ENCODE measurements at places on chromosomes 1 and 21.

GRCh38 chr1:31755850-31756492, 8.2 kb downstream of the ADGRB2 start:
- no peak for DNase-seq

GRCh38 chr1:217955723-217956122, 324.6 kb downstream of the SPATA17 start:
- DNase-seq, result no peak

- DNase-seq, result no peak
Observed at GRCh38 chr21:17848228-17848627, 29.1 kb upstream of the C21orf91 start.

DNA sequence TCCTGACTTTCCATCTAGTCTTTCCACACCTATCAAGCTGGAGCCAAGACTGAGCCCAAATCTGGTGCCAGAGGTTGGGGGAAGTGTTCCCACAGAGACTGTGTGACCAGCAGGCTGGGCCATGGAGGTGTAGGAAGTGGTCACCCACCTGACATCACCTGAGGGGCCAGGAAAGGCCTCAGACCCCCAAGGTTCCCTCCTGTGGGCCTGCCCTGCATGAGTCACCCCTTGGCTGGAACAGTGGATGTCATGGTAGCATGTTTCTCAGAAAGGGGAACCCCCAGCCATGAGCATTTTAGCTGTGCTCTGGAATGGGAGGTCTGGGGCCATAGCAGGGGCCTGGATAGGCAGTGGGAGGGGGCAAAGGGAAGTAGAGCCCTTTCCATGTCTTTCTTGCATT, 5.7 kb upstream of the TNFRSF8 start:
- DNase-seq, result no peak

GRCh38 chr1:91699339-91699974, 186.5 kb downstream of the TGFBR3 start:
- peak; percentile 82 for DNase-seq

DNA sequence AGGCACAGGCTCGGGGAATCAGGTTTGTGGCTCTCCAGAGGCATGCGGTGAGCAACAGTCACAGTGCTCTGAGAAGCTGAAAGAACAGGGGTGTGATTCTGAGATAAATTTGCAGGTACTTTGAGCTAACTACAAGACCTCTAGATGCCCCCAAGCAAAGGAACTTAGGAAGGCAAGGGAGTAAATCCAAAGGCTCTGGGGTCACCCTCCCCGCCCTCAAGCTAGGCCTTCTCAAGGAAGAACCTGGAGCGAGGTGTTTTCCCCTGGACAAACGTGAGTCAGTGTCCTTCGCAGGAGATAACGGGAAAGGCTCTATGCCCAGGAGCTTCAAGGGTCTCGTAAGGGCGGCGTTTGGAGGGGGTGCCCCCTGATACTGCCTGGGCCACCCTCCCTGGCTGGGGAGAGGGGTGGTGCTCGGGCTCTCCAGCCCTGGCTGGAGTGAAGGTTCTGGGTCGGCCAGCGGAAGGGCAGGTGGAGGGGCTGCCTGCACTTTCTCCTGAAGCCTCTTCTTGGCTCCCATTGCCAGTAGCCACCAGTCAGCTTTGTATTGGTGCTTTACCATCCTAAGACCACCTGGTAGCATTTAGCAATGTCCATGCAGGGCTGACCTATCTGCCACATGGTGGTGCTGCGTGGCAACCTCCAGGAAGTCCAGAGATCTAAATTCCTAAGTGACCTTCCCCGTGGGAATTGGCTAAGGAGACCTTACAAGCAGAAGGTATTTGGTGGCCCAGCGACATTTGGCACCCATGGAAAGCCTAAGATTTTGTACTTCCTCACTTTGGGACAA, 44.0 kb downstream of the GPR161 start:
- no peak for DNase-seq

DNA sequence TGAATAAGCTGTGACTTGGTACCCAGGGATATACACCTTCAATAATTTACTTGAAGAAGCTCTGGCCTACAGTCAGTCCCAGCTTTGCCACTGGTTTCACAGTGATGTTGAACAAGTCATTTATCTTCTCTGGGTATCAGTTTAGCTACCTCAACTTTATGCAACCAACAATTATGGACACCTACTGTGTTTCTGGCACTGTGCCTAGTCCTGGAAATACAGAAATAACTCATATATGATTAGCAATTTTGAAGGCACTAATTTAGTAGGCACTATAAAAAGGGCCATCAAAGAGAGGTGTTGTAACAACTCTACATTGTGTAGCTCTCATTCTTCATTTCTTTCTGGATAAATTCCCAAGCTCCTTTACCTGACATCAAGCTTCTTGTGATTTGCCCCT, 88.6 kb upstream of the SPATA6 start:
- no peak for DNase-seq

DNA sequence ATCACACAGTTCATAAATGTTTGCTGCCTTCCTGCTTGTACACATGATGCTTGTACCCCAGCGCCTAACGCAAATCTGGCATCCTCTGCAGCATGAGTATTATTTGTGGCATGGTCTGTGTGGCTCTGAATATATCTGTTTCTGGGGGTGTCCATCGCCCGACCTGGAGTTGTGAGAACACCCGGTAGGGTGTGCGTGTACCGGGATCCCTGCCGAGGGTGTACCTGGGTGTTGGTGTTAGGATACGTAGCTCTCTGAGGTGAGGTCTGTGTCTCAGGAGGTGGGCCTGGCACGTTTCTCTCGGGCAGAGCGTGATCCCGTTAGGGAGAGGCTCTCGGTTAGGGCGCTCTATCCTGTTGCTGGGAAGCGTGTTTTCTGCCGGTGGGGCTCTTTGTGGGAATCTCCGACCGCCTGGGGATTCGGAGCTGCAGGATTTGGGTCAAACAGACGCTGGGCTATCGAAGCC, 10.4 kb upstream of the CDC20 start:
- no peak for DNase-seq

DNA sequence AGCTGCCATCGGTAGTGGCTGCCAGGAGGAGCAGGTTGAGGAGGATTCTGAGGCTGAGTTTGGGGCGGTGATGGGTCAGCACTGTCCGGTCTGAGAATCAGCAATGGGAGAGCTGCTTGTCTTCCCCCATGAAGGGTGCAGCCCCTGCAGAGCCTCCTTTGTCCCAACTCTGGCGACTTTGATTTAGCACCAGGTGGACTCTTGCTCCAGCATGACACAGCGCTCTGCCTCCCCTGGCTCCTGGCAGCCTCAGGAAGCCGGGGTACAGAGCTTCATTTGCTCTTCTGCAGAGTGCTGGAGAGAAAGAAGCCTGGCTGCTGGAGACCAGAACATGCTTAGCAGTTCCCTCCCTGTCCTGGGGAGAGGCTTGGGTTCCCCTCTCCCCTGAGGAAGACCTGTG, 13.3 kb downstream of the ZDHHC18 start:
- no peak for DNase-seq

DNA sequence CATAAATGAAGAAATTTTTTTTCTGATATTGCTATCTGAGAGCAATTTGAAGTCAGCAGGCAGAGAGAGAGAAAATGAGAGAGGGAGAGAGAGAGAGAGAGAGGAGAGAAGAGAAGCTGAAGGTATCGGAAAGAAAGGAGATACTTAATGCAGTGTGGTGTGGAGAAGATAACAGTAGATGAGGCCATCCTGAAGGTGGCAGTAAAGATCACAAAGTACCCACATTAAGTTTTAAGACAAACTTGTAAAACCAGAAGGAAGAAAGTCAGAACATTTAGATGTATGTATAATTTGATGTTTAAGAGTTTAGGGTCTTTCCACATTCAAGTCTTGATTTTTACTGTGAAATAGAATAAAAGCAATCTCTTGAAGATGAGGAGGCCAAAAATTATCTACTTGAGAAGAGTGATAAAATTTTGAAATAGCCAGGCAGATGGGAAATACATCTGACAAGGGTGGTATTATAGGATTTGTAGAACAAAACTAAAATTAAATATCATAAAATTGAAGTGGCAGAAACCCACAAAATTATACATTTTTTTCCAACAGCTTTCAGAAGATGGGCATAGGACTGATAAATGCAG, 1753.4 kb downstream of the MRPL39 start:
- DNase-seq, result no peak

DNA sequence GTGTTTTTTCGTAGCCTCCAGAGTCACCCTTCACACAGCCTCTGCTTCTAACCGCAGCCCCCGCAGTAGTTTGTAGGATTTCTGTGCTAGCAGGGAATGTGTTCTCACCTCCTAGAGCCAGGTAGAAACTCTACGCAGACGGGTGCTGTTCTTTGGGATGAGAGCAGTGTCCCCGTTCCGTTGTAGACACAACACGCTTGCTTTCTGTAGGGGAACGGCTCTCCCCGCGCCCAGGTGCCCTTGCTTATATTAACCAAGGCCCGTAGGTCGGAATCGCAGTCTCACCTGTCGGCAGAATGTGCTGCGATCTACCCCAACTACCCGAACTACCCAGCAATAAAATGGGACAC, 111.8 kb upstream of the NBPF11 start:
- peak; percentile 56 for DNase-seq

- DNase-seq, result peak; percentile 67
Observed at GRCh38 chr1:16324456-16324890, 27.8 kb downstream of the FBXO42 start.

- DNase-seq, result no peak
Observed at GRCh38 chr1:34328281-34328799, 151.6 kb downstream of the C1orf94 start.

DNA sequence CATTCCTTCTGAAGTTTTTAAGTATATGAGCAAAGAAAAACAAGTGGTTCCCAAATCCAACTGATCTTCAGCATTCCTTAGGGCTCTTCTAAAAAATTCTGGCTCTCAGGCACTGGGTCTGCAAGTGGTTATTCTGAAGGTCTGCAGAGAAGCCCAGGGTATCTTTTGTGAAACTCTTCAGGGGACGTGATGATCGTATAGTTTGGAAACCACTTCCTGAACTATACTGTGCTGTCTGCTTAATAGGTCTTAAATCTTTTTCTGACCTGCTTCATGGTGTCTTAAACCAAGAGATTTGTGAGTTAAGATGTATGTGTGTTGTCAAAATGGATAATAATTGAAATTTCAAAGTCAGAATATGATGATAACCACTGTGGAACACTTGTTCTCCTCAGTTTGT, 115.5 kb downstream of the LHX9 start:
- DNase-seq, result no peak

DNA sequence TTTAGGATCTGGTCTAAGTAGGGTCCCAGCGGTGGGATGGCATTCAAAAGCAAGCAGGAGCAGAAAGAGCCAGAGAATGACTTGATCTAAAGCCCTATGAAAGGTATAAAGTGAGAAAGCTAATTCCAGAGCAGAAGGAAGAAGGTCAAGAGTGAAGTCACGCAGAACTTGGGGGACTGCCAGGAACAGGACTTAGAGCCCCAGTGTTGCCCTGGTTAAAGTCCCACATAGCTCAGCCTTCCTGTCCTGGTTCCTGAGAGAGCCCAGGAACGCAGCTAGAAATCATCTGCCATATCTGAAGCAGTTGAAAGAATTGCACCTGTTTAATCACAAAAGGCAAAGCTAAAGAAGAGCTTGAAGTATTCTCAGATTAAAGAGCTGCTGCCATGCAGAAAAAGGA, 160.6 kb upstream of the ATP1B1 start:
- peak; percentile 88 for DNase-seq

DNA sequence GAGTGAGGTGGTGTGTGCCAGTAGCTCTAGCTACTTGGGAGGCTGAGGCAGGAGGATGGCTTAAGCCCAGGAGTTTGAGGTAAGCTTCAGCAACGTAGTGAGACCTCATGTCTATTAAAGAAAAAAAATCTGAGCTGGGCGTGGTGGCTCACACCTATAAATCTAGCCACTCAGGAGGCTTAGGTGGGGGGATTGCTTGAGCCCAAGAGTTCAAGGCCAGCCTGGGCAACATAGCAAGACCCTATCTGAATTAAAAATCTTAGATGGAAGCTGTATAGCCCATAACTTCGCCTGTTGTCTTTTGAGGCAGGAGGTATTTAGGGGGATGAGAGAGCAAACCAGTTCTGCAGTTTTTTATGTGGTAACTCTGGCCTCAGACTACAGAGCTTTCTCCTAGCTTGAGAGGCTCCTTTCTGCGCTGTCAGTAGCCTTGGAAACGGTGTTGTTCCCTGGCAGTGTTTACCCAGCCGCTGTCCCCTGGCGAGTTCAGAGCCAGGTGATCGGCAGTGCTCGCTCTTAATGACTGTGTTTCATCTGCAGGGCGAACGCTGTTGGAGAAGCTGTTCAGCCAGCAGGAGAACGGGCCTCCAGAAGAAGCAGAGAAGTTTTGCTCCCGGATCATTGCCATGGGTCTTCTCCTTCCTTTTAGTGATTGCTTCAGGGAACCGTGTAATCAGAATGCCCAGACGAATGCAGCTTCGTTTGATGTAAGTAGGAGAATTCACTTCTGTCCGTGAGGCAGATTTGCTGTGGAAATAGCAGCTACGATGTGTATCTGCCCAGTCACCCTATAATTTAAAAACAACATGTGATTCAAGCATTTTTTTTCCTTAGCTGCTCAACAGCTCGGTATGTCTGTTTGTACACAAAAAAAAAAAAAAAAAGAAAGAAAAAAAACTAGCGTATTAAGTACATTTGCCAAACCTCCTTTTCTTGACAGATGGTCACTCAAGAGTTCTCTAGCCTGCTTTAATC, 31.2 kb downstream of the FMN2 start:
- DNase-seq, result peak; percentile 24

DNA sequence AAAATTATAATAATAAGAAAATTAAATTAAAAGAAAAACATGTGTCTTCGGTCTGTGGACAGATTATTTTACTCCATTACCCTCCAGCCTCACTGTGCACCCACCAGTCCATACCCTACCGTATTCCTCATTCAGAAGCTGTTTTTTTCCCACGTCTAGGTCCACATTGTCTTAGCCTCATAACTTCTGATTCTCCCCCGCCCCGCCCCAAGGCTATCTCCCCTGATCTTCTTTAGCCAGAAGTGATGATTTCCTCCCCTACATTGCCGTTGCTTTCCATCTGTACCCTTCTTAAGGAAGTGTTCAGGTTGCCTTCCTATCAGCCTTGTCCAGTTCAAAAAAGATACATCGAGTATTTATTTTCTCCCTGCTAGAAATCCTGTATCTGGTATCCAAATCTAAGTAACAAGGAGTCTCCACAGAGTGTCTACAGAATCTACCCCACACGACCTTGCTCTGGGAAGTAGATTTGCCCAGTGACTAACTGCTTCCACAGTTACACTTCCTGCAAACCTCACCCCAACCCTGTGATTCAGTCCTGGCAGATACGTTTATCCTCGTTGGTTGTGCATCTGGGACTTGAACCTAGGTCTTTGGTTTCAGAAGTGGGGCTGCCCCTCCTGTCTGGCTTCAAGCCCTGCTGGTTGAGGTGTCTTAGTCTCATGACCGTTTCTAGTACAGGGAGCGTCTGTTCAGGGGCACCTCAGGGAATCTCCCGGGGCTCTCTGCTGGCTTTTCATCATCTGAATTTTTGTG, 470.2 kb downstream of the CAMTA1 start:
- no peak for DNase-seq

- no peak for DNase-seq
Observed at GRCh38 chr1:229913489-229913888, 153.5 kb upstream of the GALNT2 start.

DNA sequence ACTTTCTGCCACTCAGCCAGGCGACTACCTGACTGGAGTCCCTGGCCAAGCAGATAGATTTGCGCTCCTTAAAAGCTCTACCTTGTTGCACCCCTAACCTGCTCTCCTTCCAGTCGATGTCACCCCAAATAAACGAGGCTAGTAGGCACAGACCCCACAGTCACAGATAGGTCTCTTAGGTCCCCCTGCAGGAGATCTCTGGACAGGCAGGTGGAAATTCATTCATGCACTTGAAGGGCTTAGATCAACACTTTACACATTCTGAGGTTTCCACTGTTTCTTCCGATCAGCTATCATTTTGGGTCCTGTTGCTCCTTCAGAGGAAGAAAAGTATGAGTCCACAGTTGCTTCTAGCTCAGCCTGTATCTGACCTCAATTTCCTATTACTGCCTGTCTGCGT, 272.6 kb upstream of the FMN2 start:
- no peak for DNase-seq

GRCh38 chr21:25871566-25871965, 136.8 kb downstream of the GABPA start:
- no peak for DNase-seq
